Lower lobe of right lung (tissue), 2 donors: ENCODE measurements at places on chromosomes 11 and 22. TPM values are rescaled to one million over a fixed set of nuclear protein-coding genes. Genes with fewer than 3 reads are reported as not detected.

GRCh38 chr11:114131461-114131864, 72.0 kb downstream of the ZBTB16 start:
- H3K36me3 ChIP-seq = peaks cover 14% of the 10 kb centered on the region
- H3K27ac ChIP-seq = peak overlapping the region; percentile 51
- no peak overlapping the region for H3K4me3 ChIP-seq
- no peaks in the 10 kb centered on the region for H3K27me3 ChIP-seq

DNA sequence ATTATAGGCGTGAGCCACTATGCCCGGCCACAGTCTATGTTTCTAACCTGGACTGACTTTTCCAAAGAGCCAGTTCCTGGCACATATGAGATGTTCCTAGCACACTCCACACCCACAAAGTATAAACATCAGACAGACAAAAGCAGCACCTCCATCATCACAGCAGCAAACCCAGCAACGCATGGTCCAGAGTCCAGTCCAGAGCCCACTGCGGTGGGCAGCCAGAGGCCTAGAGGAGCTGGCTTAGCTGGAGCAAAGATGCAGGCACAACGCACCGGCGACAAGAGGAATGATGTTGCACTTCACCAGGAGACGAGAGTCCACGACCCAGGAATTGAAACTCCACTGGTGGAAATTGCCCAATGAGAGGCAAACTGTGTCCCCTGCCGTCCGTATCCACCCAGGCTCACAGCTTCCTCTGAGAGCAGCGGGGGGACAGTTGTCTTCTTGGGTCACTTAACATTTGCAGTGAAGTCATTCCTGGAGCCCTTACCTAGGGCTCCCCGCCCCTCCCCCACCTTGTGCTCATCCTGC, 36.6 kb downstream of the RPS6KA4 start:
- peak overlapping the region; percentile 1 for H3K4me3 ChIP-seq
- H3K4me1 ChIP-seq = no peaks in the 10 kb centered on the region
- no peak overlapping the region for H3K27ac ChIP-seq

GRCh38 chr11:61294717-61295595, at the start of gene VWCE:
Gene VWCE (minus strand): TSS chr11:61295316. CDS start chr11:61295037, 279 bp downstream.
- H3K27me3 ChIP-seq = peaks cover 34% of the 10 kb centered on the region
- peak within 1 kb of the TSS; percentile 59 for H3K4me3 ChIP-seq
- peak within 1 kb of the TSS; percentile 18 for H3K27ac ChIP-seq
- DNase-seq = peak; percentile 61
- peaks cover 44% of the 10 kb centered on the region for H3K4me1 ChIP-seq

DNA sequence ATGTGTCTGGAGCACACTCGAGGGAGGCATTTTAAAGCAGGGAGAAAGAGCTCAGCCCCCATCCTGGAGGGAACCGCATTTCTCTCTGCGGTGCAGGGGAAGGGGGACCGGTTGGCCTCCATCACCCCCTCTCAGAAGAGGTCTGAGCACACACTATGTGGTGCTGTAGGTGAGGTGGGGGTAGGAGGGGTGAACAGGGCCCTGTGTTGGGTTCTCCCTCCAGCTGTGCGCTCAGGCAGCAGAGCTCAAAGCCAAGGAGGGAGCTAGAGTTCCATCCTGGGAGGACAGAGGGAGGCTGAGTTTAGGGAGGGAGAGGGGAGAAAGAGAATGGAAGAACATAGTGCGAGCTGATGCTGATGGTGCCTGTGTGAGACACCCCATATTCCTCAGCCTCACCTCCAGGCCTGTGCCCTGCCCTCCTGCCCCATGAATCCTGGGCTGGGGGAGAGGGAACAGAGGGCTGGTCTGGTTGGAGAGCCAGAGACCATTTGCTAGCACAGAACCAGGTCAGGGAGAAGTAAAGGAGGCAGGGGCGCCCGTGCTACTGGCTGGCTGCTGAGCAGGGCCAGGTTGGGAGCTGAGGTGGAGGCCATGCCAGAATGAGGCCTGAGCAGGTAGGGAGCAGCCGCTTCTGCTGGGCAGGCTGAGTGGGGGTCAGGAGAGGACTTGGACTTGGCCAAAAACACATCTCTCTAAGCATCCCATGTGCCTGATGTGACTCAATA, 43.7 kb downstream of the ALX4 start:
- H3K36me3 ChIP-seq = no peaks in the 10 kb centered on the region
- no peak overlapping the region for H3K27ac ChIP-seq
- no peaks in the 10 kb centered on the region for H3K27me3 ChIP-seq

GRCh38 chr11:103897160-103897936, 139.1 kb upstream of the DDI1 start:
- peaks cover 6% of the 10 kb centered on the region for H3K4me1 ChIP-seq
- no peak overlapping the region for H3K4me3 ChIP-seq
- DNase-seq = no peak

DNA sequence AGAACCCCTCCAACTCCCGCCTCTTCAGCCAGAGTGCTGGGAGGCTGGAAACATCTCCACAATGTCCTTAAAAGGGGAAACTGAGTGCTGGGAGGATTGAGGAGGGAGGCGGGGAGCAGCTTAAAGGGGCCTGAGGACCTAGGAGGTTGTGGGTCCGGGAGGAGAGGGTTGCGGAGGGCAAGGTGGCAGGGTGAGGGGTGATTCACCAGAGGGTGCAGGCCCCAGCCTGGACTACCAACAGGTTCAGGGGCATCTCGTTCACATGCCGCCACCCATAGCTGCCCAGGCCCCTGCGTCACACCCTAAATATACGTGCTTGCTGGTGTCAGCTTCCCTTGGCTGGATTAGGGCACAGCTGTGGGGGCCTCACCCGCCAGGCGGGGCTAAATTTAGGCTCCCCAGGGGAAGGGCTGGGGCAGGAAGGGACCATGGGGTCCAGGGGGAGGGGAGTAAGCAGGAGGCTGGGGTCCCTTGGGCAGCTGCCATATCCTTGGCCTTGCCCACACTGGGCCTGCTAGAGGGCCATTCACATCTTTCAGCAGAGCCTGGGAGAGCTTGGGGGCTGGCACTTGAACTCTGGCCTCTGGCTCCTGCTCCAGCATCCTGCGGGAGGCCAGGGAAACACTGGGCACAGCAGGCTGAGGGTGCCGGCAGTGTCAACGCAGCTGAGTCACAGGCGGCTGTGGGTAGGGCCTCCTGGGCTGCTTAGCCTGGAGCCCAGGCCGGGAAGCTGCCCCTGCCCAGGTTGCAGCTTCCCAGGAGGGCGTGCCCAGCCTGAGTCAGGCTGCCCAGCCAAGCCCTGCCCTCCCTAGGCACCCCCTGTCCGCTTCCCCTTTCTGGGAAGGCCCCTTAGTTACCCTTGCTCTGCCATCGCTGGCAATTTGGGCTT, 1.3 kb downstream of the EHBP1L1 start:
- DNase-seq = peak; percentile 85
- H3K4me3 ChIP-seq = peak overlapping the region; percentile 81
- no peaks in the 10 kb centered on the region for H3K27me3 ChIP-seq
- peak overlapping the region; percentile 94 for H3K27ac ChIP-seq
- H3K36me3 ChIP-seq = peaks cover 29% of the 10 kb centered on the region

DNA sequence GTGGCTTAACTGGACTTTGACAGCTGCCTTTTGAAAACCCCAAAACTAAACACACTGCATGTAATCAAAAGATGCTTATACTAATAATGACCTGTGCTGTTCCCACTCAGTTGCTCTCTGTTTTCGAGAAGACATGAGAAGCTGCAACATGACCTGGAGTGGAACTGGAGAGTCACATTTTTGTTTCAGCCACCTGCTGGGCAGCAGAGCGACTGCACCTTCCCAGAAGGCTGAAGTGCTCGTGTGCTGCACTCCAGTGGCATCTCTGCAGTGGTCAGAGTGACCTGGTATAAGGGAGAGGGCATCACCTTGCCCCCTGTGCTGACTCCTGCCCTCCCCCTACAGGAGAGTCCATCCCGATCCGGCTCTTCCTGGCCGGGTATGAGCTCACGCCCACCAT, 8.6 kb downstream of the THYN1 start:
- DNase-seq = no peak
- no peaks in the 10 kb centered on the region for H3K4me1 ChIP-seq
- H3K36me3 ChIP-seq = peaks cover 98% of the 10 kb centered on the region
- no peak overlapping the region for H3K4me3 ChIP-seq

The SCN3B gene
- 3.2 TPM for total RNA-seq

GRCh38 chr11:8713760-8714454, 31.3 kb downstream of the RPL27A start:
- peaks cover 66% of the 10 kb centered on the region for H3K36me3 ChIP-seq
- H3K27me3 ChIP-seq = no peaks in the 10 kb centered on the region
- peaks cover 38% of the 10 kb centered on the region for H3K4me1 ChIP-seq
- H3K27ac ChIP-seq = no peak overlapping the region
